Naive thymus-derived CD8-positive, alpha-beta T cell (primary cell): ENCODE measurements at places on chromosomes 12 and 14. TPM values are rescaled to one million over a fixed set of nuclear protein-coding genes. Genes with fewer than 3 reads are reported as not detected.

GRCh38 chr12:19692091-19692490 is 252.8 kb downstream of the AEBP2 start:
- no peak overlapping the region for H3K4me3 ChIP-seq
- no peaks in the 10 kb centered on the region for H3K27me3 ChIP-seq
- peaks cover 2% of the 10 kb centered on the region for H3K36me3 ChIP-seq

- peaks cover 5% of the 10 kb centered on the region for H3K4me1 ChIP-seq
- H3K36me3 ChIP-seq: peaks cover 3% of the 10 kb centered on the region
- no peak for DNase-seq
- no peaks in the 10 kb centered on the region for H3K27me3 ChIP-seq
- no peak overlapping the region for H3K4me3 ChIP-seq
These were observed 14.9 kb downstream of the ABCB9 start for GRCh38 chr12:122951406-122951805.

DNA sequence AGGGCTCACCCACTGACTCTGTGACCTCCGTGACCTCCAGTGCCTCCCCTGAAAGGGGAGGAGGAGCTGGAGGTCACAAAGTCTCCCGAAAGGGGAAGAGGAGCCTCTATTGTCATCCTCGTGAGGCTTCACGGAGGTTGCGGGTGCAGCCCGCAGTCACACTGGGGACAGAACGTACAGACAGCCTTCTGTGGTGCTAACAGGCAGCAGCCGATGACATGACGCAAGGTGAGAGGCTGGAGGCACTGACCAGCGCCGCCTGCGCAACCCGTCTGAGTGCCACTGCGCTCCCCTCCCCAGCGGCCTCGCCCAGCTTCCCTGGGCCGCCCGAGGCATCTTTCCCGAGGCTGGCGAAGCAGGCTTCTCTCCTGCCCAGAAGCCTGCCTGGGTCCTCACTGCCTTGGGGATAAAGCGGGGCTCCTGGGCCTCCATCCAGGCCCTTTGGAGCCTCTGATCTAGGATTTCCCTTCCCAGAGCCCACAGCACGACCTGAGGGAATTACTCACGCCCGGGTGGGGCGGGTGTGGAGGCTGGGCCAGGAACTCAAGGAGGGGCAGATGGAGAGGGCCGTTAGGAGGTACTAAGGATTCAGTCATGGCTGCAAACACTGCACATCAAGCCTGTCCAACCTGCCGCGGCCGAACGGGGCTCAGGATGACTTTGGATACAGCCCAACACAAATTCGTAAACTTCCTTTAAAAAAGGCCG is 12.3 kb upstream of the LBHD2 start:
- no peaks in the 10 kb centered on the region for H3K27me3 ChIP-seq
- DNase-seq: no peak
- H3K4me1 ChIP-seq: no peaks in the 10 kb centered on the region
- H3K27ac ChIP-seq: no peak overlapping the region

The GLIPR1 gene
- polyA plus RNA-seq: 117 TPM
